ENCODE measurements at places on chromosomes 7 and 10.

- DNase-seq: no peak
Measured at GRCh38 chr7:77415823-77416620, at the start of gene GSAP. GSAP (minus strand) TSS chr7:77416349; CDS start chr7:77416321, 28 bp downstream.

GRCh38 chr7:43925984-43926797 lies at the start of gene UBE2D4:
UBE2D4 (plus strand) TSS chr7:43926436; CDS start chr7:43926533, 97 bp downstream.
- DNase-seq: no peak

- no peak for DNase-seq
Measured at GRCh38 chr7:158613481-158613880, 25.9 kb upstream of the PTPRN2 start.

DNA sequence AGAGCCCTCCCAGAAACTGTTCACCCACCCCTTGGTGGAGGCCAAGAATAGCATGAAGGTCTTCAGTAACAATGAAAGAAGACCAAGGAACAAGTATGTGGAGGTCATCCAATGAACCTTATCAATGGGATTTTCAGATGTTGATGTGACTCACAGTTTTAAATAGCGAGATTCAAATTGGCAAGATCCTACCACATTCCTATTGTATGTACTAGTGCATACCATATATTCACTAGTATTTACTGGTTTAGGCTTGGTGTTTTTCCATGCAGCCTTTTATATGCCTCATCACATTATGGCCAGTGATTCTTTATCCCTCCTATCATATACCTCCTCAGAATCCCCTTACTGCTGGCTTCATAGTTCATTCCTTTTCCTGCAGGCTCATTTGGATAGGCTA lies 54.4 kb downstream of the ITGB8 start:
- no peak for DNase-seq

GRCh38 chr7:127702938-127703337 lies 50.9 kb downstream of the SND1 start:
- DNase-seq: no peak

- no peak for DNase-seq
Measured at GRCh38 chr7:10973942-10974911, 555 bp downstream of the PHF14 start.

- DNase-seq: no peak
Measured at GRCh38 chr7:12583922-12584321, 13.4 kb downstream of the SCIN start.

- no peak for DNase-seq
Measured at GRCh38 chr7:67856046-67856445, 859.4 kb downstream of the TYW1 start.

- no peak for DNase-seq
Measured at GRCh38 chr7:99042957-99043356, 101.0 kb downstream of the SMURF1 start.

GRCh38 chr7:105387508-105388355 lies 989 bp downstream of the SRPK2 start:
- no peak for DNase-seq

- DNase-seq: no peak
Measured at GRCh38 chr10:71848325-71849275, 2.5 kb downstream of the PSAP start.

GRCh38 chr7:116525298-116525912 lies 569 bp downstream of the CAV1 start:
- DNase-seq: no peak

GRCh38 chr7:91045606-91046005 lies 218.6 kb upstream of the FZD1 start:
- no peak for DNase-seq

- no peak for DNase-seq
Measured at GRCh38 chr7:2099048-2099957, 133.4 kb downstream of the MAD1L1 start.

DNA sequence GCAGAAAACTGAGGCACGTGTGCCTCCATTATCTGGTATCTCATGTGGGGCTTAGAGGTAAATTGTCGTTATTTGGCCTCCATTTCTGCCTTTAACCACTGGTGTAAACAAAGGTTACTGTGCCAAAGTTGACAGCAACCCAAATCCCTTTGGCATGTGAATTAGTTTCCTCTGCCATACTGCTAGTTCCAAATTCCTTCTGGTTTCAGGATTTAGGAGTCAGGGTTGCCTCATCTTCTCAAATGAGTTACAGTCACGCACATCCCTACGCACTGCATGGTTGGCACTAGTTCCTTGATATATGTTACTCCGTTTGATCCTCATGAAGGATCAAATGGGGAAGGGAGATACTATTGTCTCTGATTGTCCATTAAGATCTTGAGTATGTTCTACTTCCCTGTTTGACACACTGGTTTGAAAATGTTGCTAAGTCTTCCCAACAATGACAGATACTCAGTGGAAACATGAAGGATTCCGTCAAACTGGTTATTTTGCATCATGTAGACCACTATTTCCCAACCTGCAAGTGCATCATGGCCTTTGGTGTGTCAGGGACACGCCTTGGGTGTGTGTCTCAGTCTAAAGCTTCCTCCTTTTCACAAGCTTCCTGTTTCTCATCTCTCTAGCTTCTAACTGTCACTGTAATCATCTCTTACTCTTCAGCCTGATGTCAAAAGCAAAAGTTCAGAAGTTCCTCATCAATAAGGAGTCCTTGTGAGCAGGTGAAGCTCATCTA lies at the start of gene LIPN:
Gene LIPN (plus strand): TSS at position 655 of the 736 bp plus-strand sequence. CDS start 1,386 bp downstream, outside the sequence.
- DNase-seq: no peak

- no peak for DNase-seq
Measured at GRCh38 chr10:114881901-114882300, 56.1 kb upstream of the TRUB1 start.

- DNase-seq: no peak
Measured at GRCh38 chr7:120394595-120394994, 121.6 kb downstream of the KCND2 start.

DNA sequence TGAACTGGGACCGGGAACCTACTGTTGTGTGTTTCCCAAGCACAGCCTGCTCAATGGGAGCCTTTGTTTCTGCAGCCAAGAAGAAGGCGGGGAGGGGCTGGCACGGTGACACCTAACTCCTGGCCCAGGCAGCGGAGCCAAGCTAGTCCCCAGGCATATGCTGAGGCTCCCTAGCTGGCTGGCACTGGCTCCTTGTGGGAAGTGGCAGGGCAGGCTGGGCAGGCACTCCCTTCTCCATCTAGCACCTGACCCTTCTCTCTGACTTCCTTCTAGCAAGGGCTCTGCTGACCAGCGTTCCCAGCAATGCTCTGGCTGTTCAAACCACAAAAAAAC lies 325.0 kb downstream of the PLXNA4 start:
- peak; percentile 51 for DNase-seq

GRCh38 chr7:38476764-38477163 lies 154.4 kb downstream of the AMPH start:
- no peak for DNase-seq

DNA sequence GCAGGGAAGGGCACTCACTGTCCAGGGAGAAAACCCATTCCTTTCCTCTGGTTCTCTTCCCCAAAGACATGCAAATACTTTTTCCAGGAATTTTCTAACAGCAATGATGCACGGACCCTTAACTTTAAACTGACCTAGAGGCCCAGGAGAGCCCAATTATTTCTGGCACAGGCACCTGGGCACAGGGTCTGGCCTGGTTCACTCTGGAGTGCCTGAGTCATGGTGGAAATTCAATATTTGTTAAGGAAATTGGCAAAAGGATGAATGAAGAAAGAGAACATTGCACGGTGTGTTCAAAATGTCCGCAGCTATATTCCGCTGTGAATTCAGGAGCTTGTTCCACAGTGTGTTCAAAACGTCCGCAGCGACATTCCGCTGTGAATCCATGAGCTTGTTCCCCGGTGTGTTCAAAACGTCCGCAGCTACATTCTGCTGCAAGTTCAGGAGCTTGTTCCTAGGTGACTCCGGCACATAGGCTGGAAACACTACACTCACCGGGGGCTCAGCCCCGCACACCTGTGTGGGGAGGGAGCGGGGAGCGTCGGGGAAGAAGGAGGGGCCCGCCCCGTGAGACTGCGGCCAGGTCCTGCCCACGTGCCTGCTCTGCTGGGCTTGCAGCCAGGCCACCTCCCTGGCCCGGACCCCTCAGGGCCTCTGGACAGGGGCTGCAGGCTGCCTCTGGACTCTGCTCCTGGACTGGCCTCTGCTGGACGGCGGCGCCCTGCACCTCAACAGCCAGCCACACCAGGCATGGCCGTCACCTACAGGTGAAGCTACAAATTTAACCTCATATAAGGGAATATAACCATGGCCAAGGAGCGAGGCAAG lies 72.0 kb upstream of the FAM20C start:
- DNase-seq: no peak

DNA sequence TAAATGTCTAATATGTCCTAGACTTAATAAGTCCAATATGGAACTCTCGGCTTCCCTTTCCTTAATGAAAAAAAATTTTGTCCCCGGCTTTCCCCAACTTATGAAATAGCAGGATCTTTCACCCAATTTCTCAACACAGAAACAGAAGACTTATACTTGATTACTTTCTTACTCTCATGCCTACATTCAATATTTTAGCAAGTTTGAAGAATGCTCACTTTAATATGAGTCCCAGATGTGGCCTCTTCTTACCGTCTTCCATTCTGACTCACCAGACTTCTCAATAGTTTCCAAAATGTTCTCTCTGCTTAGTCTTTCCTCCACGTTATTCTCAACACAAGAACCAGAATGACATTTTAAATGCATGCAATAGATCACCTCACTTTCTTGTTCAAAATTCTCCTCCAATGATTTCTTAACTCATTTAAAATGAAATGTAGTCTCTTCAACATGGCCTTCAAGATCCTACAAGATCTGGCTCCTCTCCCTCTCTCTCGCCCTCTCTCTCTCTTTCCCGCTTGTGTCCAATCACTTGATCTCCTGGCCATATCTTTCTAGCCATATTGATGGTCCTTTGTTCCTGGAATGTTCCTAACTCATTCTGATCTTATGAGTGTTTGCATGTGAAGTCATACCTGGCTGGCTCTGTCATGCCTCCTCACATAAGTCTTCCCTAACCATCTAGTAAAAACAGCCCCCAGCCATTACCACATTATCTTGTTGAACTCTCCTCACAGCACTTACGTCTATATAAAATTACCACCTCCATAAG lies 119.7 kb upstream of the FAM3C start:
- no peak for DNase-seq

GRCh38 chr10:97003804-97004201 lies 171.7 kb downstream of the LCOR start:
- DNase-seq: no peak

DNA sequence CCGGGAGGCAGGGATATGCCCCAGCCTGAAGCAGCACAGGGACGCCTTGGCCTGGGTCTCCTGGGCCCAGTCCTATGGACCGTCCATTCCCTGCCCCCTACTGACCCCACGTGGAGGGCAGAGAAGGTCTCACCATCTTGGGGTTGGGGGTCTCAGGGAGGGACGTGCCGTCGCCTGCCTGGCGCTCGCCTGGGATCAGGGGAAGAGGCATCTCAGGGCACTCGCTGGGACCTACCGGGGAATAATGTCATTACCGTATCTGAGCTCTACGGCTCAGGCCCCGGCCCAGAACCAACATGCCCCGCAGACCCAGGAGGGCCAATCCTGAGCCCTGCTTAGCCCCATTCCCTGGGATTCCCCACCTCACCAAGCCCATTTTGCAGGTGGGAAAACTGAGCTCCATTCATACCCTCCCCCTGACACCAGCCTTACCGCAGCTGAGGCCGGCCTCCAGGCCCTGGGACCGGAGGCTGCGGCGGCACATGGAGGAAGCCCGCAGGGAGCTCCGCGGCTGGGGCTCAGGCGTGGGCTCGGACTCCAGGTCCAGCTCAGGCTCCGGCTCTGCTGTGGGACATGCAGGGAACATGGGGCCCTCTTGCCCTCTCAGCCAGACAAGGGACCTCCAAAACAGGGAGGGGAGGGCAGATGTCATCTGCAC lies 40.7 kb downstream of the GRID2IP start:
- DNase-seq: no peak

DNA sequence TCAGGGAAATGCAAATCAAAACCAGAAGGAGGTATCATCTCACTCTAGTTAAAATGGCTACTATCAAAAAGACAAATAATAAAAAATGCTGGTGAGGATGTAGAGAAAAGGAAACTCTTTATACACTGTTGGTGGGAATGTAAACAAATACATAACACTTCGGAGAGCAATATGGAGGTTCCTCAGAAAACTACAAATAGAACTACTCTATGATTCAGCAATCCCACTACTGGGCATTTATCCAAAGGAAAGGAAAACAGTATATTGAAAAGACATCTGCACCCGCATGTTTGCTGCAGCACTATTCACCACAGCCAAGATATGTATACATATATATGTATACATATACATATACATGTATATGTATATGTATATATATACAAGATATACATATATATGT lies 94.2 kb downstream of the C10orf90 start:
- no peak for DNase-seq

DNA sequence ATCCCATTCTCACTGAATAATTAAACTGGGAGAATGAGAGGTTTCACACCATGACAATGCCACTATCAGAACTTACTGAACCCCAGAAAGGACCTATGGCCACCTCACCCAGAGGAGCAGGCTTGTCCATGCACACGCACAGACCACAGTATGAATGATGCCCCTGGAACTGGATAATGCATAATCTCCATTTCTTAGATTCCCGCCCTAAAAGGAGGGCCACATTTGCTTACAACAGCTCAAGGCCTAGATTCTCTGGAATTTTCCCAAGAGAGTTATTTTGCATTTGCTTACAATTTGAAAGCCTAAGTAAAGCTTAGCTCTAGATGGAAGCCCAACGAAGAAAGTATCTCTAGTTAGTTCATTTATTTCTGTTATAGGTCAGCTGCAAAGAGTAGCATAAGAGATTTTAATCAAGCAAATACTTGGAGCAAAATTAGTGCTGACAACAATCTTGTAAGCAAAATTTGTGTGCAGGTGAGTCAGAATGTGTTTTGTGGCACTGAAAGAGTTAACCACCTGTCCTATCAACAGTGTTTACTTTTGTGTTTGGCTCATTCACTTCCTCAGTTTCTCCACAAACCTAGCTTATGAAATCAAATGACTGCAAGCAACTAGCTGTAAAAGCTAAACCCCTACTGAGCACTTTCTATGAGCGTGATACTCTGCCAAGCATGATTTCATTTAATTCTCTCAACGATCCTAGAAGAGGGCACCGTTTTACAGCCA lies 32.1 kb downstream of the ELMO1 start:
- DNase-seq: no peak

DNA sequence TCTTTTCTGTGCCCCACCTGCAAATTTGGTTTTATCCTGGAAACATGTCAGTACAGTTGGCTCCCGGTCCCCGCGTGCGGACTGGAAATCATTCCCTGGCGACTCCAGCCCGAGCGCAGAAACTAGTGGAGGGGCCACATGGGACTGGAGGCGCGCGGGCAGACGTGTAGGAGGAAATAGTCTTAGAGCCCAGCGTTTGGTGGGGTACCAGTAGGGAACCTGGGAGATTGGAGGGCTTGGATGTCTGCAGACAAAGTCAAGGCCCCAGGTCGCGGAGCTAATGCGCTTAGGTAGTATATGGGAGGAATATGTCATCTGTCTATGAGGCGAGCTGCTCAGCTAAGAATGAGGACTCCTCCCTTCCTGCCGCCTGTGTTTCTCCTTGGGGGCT lies 1.3 kb downstream of the GALNT17 start:
- DNase-seq: no peak

All from thoracic aorta (tissue), 2 donors.